ENCODE measurements at places on chromosomes 6 and 20.

GRCh38 chr6:12037798-12038197 lies 25.7 kb downstream of the HIVEP1 start:
- no peak for DNase-seq

GRCh38 chr20:22404419-22405170 lies 179.8 kb downstream of the FOXA2 start:
- peak; percentile 14 for DNase-seq

DNA sequence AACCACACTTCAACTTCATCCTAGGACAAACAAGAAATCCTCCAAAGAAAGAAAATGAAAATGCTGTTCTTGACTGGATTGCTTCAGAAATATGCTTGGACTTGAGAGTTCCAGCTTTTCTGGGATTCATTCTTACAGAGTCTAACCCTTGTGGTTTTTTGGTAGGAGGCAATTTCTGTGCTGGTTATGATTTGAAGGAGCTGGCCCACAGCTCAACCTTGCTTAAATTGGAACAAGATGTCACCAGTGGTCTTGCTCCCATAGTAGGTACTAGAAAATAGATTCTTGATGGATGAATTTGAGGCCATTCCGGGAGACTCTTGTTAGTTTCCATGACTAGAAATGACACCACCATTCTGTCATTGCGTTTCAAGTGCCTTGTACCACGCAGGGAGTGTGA lies 54.3 kb upstream of the BMP6 start:
- DNase-seq = peak; percentile 73

DNA sequence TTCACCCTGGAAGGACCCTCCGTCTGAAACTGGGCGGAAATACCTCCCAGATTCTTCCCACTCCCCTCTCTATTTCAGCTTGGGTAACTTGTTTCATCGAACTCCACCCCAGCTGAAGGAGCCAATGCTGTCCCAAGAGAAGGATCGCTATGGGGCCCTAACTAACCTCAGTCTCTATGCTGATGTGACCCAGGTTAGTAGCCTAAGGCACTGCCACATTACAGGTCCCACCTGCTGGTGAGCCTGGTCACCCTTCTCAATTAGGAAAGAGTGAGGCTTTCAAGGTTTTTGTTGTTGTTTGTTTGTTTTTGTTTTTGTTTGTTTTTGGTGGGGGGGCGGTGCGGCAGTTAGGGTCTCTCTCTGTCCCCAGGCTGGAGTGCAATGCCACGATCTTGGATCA lies 168.4 kb downstream of the OR2B2 start:
- DNase-seq = no peak

GRCh38 chr20:48383252-48383651 lies 444.5 kb downstream of the PREX1 start:
- DNase-seq = no peak

DNA sequence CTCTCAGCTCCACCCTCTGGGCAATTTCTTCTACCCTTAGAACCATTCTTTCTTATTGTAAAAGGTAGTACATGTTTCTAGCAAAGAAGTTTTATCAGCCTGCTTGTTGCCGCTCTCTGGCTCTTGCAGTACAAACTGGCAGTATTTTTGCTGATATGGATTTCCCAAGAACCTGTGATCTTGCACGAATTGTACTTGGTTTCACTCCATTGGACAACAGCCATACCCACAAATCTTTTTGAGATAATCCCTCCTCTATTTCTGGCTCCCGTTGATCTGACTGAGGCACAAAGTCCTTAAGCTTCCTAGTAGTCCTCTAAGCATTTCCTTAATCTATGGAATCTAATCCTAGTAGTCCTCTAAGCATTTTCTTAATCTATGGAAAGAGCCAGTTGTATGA lies 487.0 kb upstream of the PTCHD4 start:
- no peak for DNase-seq

GRCh38 chr20:30419466-30419865 lies 838.0 kb upstream of the DEFB115 start:
- no peak for DNase-seq

GRCh38 chr6:54706844-54707605 lies 139.5 kb upstream of the FAM83B start:
- DNase-seq = no peak

GRCh38 chr6:118621799-118622470 lies 29.5 kb downstream of the CEP85L start:
- DNase-seq = no peak

DNA sequence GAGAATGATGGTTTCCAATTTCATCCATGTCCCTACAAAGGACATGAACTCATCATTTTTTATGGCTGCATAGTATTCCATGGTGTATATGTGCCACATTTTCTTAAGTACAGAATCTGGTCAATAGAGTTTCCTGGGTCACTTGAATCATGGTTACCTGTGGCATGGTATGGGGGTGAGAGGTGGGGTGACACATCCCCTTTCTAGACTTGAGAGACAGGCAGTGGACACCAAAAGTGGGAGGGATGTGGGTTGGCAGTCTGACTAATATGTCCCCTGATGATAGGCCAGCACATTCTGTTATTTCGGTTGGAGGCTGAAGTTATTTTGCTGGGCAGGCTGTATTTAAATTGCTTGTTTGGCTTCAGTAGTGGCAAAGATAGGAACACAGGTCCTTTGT lies 78.1 kb downstream of the UST start:
- DNase-seq = no peak

DNA sequence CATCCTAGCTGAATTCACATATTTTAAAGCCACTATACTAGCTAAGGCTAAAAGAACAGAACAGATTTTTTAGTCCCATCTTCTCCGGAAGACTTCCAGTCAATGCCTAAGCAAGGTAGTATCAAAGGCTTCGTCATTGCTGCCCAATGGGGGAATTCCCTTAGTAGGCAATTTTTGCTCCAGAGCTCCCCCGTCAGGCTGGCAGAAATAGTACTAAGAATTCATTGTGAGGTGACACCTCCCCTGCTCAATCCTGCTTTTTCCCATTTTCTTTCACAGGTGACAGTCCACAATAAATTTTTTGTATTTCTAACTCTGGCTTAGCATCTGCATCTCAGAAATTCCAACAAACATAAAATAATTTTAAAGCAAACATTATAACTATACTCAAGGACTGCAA lies 52.8 kb upstream of the SRSF6 start:
- DNase-seq = no peak

DNA sequence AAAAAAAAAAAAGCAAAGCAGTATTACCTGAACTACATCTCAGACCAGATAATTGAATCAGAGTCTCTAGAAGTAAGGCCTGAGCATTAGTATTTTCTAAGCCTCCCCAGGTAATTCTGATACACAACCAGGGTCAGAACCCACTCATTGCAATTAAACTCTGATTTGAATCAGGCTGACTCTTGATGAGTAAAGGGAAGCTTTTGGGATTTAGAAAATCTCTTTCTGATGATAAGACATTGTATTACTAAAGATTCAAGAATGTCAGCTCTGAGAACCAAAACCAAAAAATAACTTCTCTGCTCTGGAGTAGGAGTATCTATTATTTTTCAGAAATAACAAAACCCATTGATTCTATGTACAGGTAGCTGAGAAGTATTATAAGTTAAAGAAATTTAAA lies 100.1 kb upstream of the COL21A1 start:
- no peak for DNase-seq
